ENCODE measurements at places on chromosomes 16 and 17.

GRCh38 chr17:68614718-68615117 is 13.6 kb upstream of the FAM20A start:
- no peak for DNase-seq

GRCh38 chr16:53780051-53780450 is 76.1 kb downstream of the FTO start:
- DNase-seq: no peak

- no peak for DNase-seq
Observed at GRCh38 chr16:9114842-9115241, 23.4 kb downstream of the HAPSTR1 start.

- peak; percentile 18 for DNase-seq
Observed at GRCh38 chr17:64256913-64257807, 5.9 kb downstream of the TEX2 start.

DNA sequence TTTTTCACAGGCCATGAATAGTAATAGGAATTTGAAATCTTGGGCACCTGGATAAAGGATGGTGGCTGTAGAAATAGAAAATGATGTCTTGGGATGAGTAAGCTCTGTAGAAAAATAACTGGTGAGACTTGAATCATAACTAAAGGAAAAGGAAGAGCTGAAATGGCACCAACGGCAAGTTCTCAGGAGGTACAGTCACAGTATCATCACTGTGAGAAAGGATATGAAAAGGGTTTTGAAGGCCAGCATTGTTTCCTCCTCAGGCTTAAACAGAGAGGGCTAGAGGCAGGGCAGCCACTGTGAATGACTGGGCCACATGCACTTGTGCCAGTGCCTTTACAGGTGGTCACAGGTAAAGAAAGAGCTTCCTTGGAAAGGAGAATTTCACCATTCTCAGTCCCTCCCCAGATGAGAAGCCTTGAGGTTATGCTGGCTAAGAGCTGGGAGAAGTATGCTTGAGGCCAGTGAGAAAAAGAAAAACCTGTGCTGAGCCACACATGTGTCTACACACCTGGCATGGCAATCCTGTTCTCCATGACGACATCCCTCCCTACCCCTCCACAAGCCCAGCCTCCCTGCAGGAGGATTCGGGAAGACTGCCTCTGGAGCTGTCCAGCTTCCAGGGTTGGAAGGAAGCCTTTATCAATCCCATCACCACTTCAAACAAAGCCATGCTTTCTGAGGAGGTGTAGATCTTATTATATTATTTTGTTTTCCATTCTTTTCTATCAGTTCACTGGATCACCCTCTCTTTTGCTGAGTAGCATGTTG is 3.8 kb upstream of the ANKFN1 start:
- no peak for DNase-seq

GRCh38 chr17:77540975-77541374 is 400.2 kb downstream of the SEC14L1 start:
- no peak for DNase-seq

DNA sequence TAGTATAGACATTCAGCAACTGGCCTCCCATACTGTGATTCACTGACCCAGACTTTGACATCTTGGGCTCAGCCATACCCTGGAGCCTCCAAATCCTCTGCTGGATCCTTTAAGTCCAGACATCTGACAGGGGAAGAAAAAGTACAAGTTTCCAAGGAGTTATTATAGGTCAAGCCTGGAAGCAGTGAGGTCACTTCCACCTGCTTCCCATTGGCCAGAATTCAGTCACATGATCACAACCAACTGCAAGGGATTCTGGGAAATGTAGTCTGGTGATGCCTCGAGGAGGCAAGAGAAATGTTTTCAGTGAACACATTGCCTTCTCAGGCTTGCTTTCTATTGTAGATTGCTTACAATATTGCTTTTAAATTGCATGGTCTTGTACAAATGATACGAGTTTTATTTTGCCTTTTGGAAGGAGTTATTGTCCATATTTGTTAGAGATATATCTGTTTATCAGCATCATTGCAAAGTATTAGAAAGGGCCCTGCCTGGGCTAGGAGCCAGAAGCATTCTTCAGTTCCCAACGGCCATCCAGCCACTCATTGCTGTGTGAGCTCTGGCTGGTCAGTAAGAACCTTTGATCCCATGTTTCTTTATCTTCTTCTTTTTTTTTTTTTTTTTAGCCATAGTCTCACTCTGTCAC is 696.9 kb downstream of the WWOX start:
- DNase-seq: no peak

GRCh38 chr16:10202649-10203048 is 20.4 kb upstream of the GRIN2A start:
- DNase-seq: no peak

DNA sequence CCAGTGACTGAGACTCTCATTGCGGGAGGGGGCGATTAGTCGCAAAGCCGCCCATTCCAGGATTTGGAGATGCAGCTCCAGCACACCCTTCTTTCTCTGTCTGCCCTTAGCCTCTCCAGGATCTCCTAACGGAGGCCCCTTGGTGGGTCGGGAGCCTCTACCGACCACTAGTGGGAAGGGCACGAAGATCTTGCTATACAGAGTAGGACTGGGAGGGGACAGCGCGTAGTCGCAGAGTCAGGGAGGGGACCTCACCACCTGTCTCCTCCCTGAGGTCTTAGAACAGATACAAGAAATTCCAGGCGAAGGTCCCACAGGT is 588 bp upstream of the SMTNL2 start:
- DNase-seq: no peak

- DNase-seq: peak; percentile 86
Observed at GRCh38 chr17:7329997-7330637, 982 bp upstream of the NEURL4 start.

DNA sequence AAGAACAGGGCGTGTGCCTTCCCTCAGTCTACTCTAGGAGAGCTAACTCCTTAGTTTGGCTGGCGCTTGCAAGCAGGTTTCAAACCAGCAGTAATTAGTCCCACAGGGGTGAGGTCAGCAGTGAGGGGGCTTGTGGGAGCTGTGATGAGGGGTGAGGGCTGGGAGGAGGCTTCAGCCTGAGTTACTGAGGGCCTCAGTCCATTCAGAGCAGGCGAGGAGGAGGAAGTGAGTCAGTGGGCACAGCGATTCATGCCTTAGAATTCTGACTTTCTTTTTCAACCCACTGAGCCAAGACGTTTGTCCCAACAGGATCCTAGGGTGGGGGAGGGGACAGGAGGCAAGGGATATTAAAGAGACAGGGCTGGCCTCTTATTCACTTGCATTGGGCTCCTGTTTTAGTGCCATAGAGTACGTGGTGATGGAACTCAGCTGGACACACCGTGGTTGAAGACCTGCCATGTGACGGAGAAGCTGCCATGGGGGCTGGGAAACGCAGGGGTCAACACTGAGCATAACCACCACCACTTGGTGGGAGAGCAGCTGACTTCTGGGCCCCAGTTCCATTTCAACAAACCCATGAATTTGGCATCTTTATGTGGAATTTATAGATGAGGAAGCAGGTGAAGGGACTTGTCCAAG is 8.3 kb upstream of the ITGA3 start:
- no peak for DNase-seq

GRCh38 chr17:56514264-56514663 is 79.2 kb upstream of the NOG start:
- no peak for DNase-seq

DNA sequence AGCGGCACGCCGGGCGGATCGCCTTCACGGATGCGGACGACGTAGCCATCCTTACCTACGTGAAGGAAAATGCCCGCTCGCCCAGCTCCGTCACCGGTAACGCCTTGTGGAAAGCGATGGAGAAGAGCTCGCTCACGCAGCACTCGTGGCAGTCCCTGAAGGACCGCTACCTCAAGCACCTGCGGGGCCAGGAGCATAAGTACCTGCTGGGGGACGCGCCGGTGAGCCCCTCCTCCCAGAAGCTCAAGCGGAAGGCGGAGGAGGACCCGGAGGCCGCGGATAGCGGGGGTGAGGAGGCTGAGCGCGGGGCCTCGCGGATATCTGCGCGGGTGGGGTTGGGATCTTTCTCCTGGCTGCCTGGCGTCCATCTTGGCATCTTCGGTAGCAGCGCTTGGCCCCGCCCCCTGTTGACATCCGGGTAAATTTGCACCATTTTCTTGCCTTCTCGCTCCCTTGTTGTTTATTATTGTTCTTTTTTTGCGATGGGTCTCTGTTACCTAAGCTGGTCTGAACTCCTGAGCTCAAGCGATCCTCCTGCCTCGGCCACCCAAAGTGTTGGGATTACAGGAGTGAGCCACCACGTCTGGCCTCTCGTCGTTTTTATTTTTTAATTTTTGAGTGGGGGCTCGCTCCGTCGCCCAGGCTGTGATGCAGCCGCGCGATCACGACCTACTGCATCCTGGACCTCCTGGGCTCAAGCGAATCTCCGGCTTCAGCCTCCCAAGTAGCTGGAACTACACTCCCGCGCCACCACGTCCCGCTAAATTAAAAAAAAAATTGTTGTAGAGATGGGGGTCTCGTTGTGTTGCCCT is 898 bp downstream of the TERF2IP start:
- peak; percentile 90 for DNase-seq
